RPMI7951 (cell line): ENCODE measurements at places on chromosomes 2 and 18.

GRCh38 chr2:223815186-223815883 is 22.0 kb downstream of the AP1S3 start:
- peak; percentile 94 for DNase-seq

DNA sequence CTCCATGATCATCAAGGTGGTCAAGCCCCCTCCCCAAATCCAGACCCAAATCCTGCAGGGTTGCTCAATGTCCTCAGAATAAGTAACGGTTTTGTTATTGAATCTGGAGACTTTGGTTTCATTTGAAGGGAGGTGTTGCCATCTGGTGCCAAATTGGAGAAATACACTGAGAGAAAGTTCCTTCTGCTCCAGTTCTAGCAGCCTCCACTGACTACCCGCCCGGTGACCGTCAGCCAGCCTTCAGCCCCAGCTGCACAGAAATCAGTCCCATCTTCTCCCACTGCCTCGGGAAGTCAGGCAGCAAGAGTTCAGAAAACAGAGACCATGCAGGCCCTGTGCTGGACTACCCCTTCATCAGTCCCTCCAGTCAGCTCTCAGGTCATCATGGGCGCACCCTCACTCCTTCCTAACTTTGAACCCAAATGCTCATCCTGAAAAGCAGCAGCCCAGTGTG is 38.7 kb downstream of the PKDCC start:
- DNase-seq = peak; percentile 65

DNA sequence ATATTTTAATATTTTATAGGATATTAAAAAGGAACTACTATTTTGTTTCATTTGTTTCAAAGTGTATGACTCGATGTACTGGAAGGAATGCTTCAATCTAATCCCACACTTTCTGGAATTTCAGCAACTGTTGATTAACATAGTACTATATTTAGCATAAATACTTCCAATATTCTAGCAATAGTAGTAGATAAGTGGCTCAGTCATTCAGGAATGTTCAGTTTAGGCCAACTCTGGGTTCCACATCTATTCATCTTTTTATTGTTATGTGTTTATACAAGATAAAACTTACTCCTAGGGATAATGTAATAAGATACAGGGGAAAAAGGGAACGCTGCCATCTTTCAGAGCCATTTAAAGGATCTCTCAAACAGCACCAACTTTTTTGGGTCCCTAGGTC is 22.3 kb upstream of the ORC2 start:
- no peak for DNase-seq

DNA sequence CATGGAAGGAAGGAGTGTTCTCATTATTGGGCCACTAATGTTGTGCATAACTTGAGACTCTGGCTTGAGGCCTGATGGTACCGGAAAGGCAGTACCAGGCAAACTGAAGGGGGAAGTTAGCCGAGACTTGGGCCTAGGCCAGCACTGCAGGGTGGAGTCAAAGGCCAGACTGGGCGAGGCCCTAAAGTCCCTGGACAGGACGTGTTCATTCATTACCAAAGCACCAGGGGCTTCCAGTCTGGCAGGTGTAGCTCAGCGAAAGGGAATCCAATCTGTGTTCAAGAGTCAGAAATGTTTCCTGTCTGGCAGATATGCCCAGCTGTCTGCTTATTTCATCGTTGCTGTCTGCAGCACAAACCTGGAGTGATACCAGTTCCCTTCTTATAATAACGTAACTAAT is 4.7 kb upstream of the ITSN2 start:
- no peak for DNase-seq

- DNase-seq = no peak
Observed at GRCh38 chr2:223967981-223968380, 10.7 kb downstream of the MRPL44 start.
